ENCODE measurements at places on chromosomes 4 and X.

- no peak for DNase-seq
Observed at GRCh38 chr4:127623797-127624083, 9.0 kb upstream of the INTU start.

GRCh38 chr4:101347267-101347556 lies at the start of gene PPP3CA:
Gene PPP3CA (minus strand): TSS chr4:101347526.
- no peak for DNase-seq

DNA sequence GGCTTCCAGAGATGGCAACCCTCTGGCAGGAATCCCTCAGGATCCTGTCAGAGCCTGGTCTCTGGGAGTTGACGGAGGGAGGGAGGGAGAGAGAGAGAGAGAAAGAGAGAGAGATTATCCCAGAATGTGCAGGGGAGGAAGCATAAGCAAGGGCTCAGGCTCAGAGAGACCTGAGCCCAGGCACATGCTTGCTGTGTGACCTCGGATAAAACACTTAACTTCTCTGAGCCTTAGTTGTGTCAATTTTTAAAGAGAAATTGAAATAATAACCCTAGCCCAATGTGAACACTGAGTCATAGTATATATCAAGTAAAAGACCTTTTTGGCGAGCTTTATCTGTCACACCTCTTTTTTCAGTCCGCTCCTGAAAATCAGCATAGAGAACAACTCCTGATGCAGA lies 473 bp upstream of the USP51 start:
- DNase-seq: no peak

DNA sequence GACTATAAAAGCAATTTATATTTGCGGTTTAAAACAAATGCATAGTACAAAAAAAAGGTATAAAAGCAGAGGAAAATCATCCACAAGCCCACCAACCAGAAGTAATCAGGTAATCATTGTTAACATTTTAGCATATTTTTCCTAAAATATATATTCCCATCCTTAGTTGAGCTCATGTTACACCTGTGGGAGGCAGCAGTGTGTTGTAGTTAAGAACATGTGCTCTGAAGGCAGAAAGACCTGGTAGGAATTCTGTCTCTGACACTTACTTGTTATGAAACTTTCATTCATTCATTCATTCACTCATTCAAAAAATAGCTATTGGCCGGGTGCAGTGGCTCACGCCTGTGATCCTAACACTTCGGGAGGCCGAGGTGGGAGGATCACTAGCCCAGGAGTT lies 15.4 kb upstream of the CDKL5 start:
- no peak for DNase-seq

- DNase-seq: no peak
Observed at GRCh38 chr4:8081621-8082516, 76.7 kb downstream of the ABLIM2 start.

- DNase-seq: no peak
Observed at GRCh38 chr4:136392576-136392975, 1139.7 kb downstream of the PCDH18 start.

DNA sequence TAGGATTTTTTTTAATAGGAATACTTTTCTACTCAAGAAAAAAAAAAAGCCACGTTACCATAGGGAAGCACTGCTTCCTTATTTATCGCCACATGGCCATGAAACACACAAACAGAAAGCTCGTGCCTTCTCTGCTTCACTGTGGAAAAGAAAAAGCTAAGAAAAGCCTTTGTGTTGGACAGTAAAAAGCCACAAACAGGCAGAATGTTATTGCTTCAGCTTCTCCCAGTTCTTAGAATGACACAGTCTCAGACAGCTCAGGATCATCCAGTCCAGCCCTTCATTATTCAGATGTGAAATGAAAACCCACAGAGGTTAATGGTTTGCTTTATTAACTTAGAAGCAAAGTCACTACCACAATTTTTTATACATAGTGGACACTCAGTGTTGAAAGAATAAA lies 181.6 kb upstream of the NOCT start:
- no peak for DNase-seq

GRCh38 chr4:2878346-2878745 lies 34.7 kb downstream of the ADD1 start:
- DNase-seq: no peak

DNA sequence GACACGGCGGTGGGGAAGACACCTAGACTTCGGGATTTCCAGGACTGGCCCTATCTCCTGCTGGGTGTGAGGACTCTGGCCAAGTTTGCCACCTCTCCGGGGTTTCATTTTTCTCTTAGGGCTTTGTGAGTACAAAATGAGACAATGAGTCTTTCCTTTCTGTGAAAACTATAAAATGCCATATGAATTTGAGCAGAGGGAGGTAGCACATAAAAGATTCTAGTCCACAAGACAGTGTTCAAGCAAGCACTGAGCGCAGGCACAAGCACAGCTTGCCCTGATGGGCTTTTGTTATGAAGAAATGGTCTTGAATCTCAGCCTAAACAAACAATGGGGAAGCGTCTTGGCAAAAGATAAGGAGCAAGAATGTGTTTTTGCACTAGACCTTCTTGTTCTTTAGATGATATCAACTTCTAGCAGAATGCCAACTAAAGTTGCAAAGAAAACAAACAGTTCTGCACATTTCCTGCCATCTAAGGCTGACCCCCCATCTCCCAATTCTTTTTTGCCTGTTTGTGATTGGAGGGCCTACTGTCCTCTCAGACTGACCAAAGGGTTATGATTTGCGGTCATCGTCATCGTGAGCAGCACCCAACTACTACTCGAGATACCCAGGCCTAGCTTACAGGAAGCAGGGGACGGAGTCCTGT lies 73.0 kb upstream of the ZNF518B start:
- no peak for DNase-seq

GRCh38 chr4:111502626-111503025 lies 642.6 kb upstream of the FAM241A start:
- DNase-seq: no peak

DNA sequence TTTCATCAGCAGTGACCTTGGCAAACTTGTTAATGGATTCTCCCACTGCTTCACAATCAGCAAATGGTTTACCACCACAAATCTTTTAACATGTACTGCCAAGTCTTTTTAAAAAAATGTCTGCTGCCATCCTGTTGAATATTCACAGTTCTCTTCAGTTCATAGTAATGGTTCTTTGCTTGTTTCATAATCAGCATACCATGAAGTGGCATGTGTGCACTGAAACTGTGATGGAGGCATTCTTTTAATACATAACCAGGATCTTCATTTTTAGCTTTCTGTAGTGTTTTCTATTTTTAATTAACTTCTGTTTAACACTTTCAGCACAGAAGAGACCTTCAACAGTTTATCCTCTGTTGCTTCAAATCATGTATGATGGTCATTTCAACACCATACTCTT lies 230.1 kb upstream of the ARSJ start:
- DNase-seq: no peak

GRCh38 chrX:9683350-9683749 lies 82.3 kb downstream of the GPR143 start:
- no peak for DNase-seq

- DNase-seq: no peak
Observed at GRCh38 chrX:52363247-52363883, 5.5 kb upstream of the XAGE2 start.

DNA sequence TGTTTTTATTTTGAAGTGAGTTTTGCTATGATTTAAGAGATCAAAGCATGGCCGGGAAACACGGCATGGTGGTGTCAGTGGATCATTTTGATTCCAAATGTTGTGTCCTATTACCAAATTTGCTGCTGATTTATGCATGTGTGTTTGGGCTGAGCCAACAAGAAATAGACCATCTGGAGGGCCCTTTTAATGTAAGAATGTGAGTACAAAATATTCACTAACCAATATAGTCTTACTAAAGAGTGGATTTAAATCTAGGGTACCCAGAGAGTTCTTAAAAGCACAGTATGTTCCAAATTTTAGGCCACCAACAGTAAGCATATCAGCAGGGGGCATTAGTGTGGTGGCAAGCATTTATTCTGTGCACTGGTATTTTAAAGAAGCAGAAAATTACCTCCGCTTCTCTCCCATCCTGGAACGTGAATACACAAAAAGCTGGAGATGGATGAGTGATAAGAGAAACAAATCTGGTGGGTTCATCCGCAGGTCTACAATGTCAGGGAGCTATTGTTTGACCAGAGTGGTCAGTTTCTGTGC lies 444.4 kb upstream of the IGFBP7 start:
- no peak for DNase-seq

- peak; percentile 52 for DNase-seq
Observed at GRCh38 chrX:148380650-148381561, 119.5 kb upstream of the AFF2 start.

DNA sequence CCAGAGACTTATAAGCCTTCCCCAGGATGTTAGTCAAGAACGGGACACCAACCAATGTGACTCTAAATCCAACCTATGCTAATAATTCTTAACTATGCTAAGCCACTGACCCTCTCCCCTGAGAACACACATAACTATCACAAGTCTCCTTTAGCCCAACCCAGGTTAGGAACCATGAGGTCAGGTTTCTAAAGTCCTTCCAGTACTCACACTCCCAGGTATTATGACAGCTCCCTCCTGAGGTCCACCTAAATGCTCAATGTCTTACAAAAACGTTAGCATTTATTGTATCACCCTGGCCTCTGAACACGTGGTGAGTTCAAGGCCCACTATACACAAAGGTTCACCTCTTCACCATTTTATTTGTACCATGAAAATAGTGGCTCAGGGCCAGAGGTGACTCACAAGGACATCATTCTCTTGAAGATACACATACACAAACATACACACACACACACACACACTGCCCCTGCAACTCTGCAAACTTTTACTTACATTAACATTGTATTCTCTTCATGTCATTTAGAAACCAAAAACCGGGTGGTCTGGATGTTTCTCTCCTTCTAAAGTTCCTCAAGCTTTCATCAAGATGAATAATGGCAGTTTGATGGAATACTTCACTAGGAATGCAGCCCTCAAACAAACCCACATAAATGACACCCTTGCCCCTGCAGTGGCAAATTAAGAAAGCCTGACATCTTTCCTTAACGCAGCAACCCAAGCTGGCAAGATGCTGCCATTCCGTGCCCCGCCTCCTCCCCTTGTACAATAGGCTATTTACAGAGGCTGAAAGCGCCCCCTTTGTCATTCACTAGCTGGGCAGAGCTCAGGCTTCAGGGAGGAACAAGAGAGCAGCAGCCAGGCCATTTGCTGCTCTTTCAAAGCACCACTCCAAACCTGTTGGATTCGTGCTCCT lies 17.7 kb downstream of the ACSL1 start:
- DNase-seq: no peak

- no peak for DNase-seq
Observed at GRCh38 chr4:33357121-33357520, 2637.0 kb downstream of the PCDH7 start.

DNA sequence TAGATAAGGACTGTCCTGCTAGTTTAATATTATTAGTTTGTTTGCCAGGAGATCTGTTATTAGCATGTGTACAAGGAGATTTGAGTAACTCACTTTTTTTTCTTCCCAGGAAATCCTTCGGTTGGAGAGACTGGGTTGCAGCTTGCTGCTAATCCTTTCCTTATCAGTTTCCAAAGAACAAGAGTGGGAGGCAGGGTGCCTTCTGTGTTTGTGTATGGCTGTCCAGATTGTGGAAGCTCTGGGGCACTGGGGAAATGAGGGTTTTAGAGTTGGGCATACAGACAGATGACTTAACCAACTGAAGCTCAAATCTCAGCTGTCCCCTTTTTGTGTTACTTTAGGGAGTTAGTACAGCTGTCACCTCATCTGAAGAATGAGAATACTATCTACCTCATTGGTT lies 12.6 kb upstream of the SUPT20HL1 start:
- no peak for DNase-seq

DNA sequence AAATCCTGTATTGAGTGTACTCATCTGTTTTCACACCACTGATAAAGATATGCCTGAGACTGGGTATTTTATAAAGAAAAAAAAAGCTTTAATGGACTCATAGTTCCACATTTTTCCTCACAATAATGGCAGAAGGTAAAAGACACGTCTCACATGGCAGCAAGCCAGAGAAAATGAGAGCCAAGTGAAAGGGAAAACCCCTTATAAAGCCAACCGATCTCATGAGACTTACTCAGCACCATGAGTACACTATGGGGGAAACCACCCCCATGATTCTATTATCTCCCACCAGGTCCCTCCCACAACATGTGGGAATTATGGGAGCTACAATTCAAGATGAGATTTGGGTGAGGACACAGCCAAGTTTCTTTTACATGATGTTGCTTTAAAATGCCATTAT lies 171.9 kb downstream of the GALNTL6 start:
- no peak for DNase-seq

- DNase-seq: no peak
Observed at GRCh38 chr4:109497511-109497910, 62.5 kb upstream of the MCUB start.

GRCh38 chrX:148609515-148610327 lies 109.3 kb downstream of the AFF2 start:
- DNase-seq: no peak

GRCh38 chr4:144820011-144820727 lies 174.2 kb downstream of the HHIP start:
- DNase-seq: no peak

GRCh38 chrX:136262812-136263315 lies 11.7 kb upstream of the MAP7D3 start:
- no peak for DNase-seq

DNA sequence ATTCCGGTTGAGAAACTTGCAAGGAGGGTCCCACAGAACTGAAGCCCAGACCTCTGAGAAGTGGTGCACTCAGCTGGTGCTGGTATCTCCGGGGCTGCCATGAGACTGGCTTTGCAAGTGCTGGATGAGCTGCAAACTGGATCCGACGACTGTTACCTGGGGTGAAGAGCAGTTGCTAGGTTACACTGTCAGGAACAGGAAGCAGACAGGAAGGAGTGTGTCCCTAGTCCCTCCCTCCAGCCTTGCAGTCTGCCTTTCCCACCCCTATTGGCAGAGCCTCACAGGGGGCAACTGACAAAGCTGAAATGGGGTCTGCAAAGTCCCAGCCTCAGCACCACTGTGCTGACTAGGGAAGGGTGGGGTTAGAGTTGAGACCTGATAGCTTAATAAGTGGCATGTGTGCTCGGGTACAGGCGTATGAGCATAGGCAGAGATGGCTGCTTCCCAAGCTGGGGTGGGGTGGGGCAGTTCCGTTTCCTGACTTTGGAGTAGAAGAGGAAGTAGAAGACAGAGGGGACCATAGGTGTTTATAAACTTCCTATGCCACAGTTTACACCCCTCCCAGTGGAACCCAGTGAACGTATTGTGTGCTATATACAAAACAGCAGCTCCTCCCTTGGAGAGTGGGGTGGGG lies 18.0 kb downstream of the PPEF1 start:
- no peak for DNase-seq

- no peak for DNase-seq
Observed at GRCh38 chrX:16440446-16440845, 209.5 kb upstream of the S100G start.

GRCh38 chrX:16696956-16697355 lies 15.5 kb downstream of the CTPS2 start:
- no peak for DNase-seq

All from stimulated activated effector memory CD8-positive, alpha-beta T cell treated with anti-CD3 and anti-CD28 coated beads, Interleukin-12 subunit alpha, Interleukin-12 subunit beta, amount 100 ng/mL, for 72 hours (primary cell).